ENCODE measurements at places on chromosomes 2 and 18.

- no peak for DNase-seq
These were observed 31.7 kb upstream of the NT5C1B start for GRCh38 chr2:18620867-18621632.

DNA sequence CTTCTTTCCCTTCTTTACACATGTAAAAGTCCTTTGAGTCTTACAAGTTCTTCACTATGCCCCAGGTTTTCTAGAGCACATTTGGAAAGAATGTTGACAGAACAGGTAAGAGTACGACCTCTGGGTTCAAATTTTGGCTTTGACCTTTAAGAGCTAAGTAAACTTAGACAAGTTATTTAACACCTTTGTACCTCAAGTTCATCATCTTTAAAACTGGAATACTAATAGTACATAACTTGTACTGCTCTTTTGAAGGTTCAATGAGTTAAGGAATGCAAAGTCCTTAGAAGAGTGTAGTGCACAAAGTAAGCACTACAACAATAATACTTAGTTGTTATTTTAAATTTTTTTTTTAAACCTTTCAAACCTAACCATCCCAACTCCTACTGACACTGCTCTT, 156.6 kb downstream of the TMEFF2 start:
- no peak for DNase-seq

- no peak for DNase-seq
These were observed 95.6 kb upstream of the THOC1 start for GRCh38 chr18:363301-364085.

DNA sequence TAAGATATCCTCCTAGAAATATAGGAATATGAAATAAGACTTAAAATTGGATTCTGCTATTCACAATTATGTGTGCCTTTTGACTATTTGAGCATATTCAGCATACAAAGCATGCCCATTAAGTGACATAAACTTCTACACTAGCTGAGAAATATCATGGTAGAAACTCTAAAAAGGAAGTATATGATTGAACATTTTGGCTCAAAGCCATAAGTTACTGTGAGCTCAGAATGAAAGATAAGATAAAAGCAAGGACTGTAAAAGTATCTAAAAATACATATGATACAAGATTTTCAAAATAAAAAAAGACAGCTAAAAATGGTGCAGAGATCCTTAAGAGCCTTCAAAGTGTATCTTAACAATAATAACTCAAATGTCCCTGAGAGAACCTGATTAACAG, 340.5 kb upstream of the SLC39A10 start:
- no peak for DNase-seq

DNA sequence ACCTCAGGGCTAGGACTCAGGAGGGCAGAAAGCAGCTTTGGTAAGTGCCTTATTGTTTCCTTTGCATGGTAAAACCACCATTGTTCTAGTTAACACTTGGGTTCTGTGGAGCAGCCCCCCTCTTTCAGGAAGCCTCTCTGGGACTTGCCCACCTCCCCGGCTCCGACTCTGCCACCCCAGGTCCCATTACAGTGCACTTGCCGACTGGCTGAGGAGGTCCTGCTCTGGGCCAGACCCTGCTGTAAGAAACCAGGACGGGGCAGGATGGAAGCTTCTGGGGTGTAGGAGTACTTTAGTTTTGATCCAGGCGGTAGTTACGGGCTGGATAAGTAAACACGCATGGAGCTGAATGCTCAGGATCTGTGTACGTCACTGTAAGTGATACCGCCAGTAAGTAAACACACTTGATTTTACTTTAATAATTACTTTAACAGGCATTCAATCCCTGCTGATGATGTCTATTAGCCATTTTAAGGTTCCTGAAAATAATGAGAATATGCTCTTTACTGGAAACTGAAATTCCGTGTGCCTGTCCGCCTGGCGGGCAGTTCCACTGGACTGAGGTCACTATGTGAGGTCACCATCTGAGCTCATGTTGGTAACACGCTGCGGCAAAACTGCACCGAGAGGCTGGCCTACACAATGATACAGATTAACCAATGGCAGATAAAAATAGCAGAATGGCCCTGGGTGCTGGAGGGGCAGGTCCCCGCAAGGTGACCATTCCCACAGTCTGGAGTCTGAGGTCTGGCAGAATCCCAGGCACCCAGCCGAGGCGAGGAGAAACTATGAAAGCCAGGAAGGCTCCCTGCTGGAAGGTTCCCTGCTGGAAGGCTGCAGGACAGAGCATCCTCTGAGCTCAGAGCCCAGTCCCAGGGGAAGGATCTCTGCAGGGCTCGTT, 25.2 kb downstream of the HS1BP3 start:
- DNase-seq = no peak

- DNase-seq = no peak
These were observed 82.2 kb upstream of the SLC1A4 start for GRCh38 chr2:64906853-64907536.

- no peak for DNase-seq
These were observed 158.4 kb downstream of the BCL2 start for GRCh38 chr18:63161032-63161760.

- DNase-seq = no peak
These were observed 119.3 kb upstream of the IL1R2 start for GRCh38 chr2:101872480-101872879.

- DNase-seq = no peak
These were observed 4.8 kb upstream of the CDC42EP3 start for GRCh38 chr2:37676274-37676673.

GRCh38 chr2:45845566-45845965, 194.1 kb downstream of the PRKCE start:
- no peak for DNase-seq

DNA sequence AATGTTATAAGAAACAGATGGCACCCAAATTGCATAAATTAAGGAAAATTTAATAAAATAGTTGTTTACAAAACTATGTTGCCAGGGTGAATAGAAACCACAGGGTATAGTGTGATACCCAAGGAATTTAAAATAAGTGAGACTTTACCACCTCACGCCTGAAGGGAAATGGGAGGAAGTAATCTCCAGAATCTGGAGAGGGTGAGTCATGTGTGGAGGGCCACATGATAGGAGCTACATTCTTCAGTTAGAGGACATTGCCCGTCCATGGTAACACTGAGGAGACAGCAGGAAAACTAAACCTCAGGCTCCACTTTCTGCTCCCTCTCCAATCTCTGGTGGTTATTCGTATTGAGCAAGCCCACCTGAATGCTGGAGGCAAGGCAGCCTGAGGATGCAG, 97.2 kb upstream of the NXPH2 start:
- no peak for DNase-seq

DNA sequence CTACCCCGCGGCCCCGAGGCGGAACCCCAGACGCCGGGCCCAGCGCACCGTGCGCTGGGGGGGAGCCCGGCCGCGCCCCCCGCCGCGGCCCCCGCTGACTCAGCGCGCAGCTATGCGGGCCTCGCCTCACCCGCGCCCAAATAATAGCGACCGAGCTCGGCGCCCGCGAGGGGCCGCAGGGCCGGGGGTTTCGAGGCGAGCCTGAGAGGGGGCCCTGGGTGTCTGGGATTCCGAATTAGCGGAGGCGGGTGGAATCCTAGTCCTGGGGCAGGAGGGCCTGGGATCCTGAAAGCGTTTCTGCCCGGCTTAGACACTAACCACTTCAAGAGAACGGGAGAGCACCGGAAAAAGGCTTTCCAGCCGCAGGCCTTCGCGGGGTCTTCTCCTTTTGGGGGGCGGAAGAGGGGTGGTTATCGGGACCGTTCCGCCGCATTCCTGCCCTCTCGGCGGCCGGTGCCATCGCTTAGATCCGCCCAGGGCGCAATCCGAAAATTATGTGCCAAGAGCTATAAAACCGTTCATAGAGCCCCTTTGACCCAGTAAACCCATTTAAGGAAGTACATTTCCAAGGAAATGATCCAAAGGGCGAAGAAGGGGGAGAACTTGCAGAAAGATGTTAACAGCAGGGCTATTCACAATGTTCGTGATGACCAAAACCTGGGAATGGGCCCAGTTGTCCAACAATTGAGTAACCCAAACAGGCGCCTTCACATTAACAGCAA, 681 bp upstream of the ROCK2 start:
- DNase-seq = peak; percentile 42

DNA sequence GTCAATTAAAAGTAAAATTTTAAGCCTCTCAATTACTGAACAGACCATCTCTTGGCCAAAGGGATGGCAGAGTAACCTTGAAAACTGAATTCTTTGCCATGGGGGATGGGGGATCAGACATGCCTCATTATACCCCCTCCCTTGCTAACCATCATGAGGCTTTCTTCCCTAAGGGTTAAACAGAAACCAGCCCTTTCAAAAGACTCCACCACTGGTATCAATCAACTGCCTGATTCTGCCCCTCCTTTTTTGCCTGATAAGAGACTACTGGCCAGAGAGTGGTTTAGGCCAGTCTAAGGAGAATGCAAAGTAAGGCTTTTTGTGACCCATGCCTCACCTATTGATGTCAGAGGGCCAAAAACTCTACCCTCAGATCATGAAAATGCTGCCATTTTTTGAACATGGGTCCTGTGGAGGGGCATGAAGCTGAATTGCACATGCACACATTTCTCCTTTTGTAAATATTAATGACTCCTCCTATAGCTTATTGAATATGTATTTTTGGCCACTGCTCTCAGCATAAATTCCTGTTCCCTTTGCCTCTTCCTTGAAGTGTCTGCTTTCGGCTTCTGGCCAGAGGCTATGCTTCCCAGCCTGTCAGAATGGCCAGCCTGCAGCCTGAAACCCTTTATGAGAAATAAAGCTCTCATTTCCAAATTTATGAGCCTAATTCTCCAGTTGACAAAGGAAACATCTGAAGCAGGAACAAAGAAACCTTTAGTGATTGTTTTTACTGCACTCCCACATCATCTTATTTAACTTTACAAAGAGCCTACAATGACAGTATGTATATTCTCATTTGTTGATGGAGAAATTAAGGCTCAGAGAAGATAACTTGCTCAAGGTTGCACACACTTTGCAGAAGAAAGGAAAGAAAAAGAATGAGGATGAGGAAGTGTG, 270.7 kb upstream of the CELF4 start:
- no peak for DNase-seq

DNA sequence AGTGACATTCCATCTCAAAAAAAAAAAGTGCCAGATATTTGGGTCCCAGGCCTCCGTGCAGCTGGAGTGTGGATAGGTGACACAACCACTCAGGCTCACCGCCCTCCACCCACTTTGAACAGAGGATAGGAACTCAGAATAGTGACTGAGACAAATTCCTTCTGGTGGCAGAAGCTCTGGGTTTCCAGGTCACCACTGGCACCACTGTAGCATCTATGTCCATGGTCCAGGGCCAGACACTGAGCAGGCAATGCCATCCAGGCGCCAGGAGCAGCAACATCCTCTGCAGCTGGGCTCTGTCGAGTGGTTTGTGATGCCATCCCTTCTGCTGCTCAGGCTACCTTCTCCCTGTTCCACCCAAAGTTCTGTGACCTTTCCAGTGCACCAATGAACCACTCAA, 81.5 kb upstream of the PTPRM start:
- DNase-seq = no peak

DNA sequence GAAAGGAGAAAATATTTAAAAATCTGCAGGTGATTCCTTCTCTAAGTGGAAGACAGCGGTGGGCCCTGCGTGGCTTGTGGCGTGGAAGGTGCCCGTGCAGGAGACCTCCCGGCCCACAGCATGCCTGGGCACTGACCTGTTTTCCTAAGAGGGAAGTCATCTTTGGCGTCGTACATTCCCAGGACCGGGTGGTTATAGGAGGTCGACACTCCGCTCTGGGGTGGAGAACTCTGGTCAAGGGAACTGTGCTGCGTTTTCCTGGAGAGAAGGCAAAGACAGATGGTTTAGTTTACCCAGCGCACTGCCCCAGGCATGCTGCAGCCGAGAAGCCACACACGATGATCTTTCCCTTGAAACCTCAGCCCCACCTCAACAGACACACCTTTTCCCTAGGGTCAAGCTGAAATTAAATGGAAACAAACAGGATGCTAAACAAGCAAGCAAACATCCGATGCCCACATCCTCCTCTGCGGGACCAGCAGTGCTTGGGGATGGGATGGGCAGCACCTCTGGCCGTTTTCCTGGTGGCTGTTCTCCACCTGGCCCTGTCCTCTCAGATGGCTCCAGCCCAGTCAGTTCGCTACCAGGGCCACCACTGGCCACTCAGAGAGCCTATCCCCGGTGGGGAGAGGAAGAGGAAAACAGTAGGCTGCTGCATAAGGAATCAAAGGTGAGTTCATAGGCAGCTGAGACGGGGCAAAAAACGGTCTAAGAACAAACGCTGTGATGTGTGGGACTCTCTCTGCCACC, 244.1 kb downstream of the HDAC4 start:
- DNase-seq = no peak

DNA sequence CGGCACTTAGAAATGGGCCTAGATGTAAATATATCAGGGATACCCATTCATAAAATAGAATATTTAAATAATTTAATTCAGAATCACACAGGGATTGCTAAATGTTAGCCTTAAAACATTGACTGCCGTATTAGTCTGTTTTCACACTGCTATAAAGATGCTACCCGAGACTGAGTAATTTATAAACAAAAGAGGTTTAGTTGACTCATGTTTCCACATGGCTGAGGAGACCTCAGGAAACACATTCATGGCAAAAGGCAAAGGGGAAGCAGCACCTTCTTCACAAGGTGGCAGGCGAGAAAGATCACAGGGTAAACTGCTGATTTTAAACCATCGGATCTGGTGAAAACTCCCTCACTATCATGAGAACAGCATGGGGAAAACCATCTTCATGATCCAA, 223.6 kb upstream of the GULP1 start:
- no peak for DNase-seq

- no peak for DNase-seq
These were observed 21.8 kb upstream of the TANK start for GRCh38 chr2:161138429-161138828.

DNA sequence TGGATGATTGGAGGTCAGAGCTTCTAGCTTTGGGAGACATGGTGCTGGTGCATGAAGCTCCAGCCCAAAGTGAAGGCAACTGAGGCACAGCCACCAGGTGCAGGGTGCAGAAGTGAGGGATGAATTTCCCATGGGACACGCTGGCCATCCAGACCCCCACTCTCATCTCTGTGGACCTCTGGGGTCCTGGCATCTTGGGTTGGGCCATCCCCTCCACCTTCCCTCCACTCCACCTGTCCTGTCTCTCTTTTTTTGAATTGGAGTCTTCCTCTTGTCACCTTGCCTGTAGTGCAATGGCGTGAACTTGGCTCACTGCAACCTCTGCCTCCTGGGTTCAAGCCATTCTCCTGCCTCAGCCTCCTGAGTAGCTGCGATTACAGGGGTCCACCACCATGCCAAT, 3.4 kb downstream of the NGEF start:
- DNase-seq = no peak

DNA sequence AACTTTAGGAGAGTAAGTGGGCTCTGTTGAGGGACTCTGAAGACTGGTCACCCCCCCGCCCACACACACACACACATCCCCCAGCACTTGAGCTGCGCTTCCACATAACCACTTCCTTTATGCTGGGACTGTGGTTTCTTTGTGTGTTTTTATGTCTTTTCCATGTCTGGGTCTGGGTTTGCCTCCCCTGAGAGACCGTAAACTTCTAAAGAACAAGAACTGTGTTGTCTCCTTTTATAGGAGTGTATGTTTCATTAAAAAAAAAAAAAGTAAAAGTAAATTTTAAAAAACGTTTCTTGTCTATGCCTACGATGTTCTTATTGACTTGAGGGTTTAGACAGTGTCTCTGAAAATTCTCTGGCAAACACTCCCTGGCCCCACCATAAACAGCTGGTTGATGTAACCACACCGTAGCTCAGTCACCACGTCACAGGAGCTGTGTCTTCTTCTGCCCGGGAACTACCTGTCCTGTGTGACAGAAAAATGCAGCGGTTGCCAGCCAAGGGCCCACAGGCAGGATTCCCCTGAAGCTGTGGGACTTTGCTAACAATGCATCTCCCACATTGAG, 68.0 kb downstream of the KLHL29 start:
- DNase-seq = no peak

Measured in cerebellum (tissue), 4 donors.